ENCODE measurements at places on chromosomes 3 and 15.

- no peak for DNase-seq
Measured at GRCh38 chr3:184355261-184356040, 6.0 kb downstream of the CLCN2 start.

DNA sequence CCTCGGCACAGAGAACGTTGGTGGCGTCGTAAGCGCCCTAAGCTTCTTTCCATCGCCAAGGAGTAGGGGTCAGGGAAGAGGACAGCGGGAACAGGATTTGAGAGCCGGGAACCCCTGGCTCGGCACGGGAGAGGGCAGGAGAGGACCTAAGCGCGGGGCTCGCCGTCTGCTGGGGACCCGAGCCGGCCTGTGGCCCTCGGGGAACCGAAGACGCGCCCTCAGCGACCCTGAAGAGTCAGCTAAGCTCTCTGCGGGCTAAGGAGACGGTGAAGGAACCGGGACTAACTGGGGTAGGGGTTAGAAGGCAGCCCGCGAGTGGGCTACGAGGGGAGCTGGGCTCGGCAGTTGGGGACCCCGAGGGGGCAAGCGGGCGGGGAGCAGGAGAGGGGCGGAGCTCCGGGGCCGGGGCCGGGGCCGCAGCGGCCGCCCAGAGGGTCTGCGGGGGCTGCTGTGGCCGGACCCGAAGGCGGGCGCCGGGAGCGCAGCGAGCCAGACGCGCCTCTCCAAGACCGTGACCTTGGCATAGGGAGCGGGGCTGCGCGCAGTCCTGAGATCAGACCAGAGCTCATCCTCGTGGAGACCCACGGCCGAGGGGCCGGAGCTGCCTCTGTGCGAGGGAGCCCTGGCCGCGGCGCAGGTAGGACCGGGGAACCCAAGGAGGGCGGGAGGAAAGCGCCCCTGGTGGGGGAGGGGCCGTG is 574 bp downstream of the CASR start:
- DNase-seq = no peak

GRCh38 chr3:150653110-150653561 is 50.0 kb downstream of the SELENOT start:
- DNase-seq = no peak

GRCh38 chr3:174536319-174536718 is 322.8 kb upstream of the NAALADL2 start:
- no peak for DNase-seq

- DNase-seq = no peak
Measured at GRCh38 chr3:50534681-50535330, 31.4 kb upstream of the CACNA2D2 start.

- no peak for DNase-seq
Measured at GRCh38 chr3:117473981-117474538, 764.5 kb downstream of the TUSC7 start.

GRCh38 chr3:125645616-125646015 is 50.3 kb upstream of the OSBPL11 start:
- no peak for DNase-seq

- no peak for DNase-seq
Measured at GRCh38 chr15:76575274-76575673, 238.7 kb downstream of the ISL2 start.

GRCh38 chr3:136909187-136909586 is 47.2 kb downstream of the NCK1 start:
- no peak for DNase-seq

GRCh38 chr3:125443923-125444322 is 68.8 kb upstream of the ZNF148 start:
- no peak for DNase-seq

DNA sequence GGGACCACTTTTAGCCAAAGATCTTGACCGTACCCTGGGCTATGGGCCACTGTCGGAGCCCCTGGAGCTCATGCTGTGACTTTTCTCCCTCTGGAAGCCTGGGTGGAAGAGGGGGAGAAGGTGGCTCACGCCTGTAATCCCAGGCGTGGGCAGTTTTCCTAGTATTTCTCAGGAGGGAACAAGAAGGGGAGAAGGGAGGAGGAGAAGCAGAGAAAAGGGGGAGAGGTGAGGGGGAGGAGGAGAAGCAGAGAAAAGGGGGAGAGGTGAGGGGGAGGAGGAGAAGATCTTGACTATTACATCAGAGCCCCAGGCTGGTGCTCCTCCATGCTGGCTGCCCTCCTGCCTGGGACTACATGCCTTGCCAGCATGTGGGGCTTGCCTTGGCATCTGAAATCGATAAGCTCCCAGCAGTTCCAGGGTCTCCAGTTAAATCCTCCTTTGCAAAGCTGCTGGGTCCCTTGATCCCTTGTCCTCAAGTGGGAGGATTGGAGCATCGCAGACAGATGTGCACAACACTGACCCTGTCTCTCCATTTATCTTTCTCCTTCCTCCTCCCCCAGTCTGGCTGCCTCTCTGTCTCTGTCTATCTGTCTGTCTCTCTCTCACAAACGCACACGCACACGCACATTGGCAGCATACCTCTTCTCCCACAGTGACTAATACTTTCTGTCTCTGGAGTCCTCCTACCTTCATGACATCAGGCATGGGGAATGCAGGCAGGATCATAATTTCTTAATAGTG is 41.6 kb downstream of the MRAS start:
- no peak for DNase-seq

DNA sequence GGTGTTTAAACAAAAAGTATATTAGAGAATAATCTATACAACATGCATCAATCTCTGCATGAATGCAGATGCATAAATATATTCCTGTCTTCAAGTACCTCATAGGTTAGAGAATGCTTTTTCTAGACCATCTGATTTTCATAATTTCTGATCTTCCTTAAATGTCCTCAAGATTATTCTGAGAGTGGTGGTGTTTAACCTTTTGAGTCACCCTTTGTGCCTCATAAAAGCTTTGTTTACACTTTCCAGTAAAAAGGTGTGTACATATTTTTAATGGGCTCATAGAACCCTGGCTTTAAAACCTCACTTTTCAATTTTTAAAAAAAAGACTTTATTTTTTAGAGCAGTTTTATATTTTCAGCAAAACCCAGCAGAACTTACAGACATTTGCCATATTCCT is 41.0 kb upstream of the ABHD10 start:
- DNase-seq = no peak

DNA sequence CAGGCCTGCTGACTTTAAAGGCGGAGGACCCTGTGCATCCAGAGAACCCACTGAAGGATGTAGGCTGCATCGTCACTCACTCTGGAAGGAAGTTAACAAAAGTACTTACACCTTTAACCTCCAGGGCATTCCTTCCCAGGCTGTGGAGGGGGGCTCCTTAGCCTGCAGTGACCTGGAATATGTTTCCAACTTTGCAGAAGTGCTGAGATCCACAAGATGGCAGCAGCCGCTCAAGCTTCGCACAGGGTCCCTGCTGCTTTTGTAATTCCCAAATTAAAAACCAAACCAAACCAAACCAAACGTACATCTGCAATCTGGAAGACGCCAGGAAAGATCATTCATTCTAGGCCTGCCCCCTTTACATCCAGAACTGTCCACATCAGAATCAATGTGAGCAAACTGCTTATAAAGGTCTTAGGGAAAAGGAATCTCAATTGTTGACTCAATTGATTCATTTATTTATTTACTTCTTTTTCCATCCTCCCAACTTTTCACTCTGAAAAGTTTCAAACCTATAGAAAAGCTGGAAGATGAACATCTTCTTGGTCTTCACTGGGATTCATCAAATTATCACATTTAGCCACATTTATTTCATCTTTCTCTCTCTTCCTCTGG is 70.5 kb upstream of the KLHL25 start:
- no peak for DNase-seq

DNA sequence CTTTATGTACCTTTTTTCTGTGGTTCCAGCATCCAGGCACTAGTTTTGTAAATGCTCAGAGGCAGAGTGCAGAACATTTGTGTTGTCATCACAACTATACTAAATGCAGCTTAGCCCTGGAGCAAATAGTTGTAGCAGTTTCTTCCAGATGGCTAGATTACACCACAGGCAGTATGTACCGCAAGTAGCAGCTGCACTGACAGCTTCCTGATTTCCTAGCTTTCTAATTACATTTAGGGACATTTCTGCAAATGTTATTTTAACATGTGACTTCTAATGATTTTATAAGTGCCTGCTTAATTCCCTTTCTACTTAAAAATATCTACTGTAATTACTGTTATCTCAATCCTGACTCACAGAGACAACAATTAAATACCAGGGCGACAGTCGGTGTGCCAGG is 106.5 kb downstream of the NR2E3 start:
- DNase-seq = no peak

All from C1 segment of cervical spinal cord (tissue), 14 donors.